ENCODE measurements at places on chromosomes 3 and 15.

GRCh38 chr3:40337136-40338108 is 27.9 kb downstream of the EIF1B start:
- DNase-seq = no peak

- no peak for DNase-seq
Observed at GRCh38 chr3:161072211-161072621, 32.9 kb downstream of the B3GALNT1 start.

GRCh38 chr15:85974348-85974705 is 105.3 kb upstream of the AGBL1 start:
- no peak for DNase-seq

DNA sequence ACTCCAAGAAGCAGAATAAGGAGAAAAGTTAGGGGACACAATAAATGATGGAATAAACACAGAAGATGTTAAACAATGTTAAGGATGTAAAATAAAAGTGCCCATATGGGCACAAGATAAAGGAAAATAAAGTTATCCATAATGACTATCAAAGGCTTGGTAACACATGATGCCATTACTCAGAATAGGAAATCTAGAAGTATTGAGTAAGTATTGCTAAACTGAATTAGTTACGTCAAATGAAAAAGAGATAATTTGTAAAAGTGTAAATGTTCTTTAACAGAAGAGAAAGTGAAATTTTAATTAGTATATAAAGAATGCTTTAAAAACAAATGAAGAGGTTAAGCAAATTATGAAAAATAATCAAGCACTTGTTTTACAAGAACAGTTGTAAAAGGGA is 6.7 kb downstream of the COPS2 start:
- DNase-seq = no peak

GRCh38 chr15:84981711-84982300 is at the start of gene PDE8A:
PDE8A (plus strand) TSS chr15:84981856; CDS start chr15:84982163, 307 bp downstream.
- peak; percentile 15 for DNase-seq

GRCh38 chr3:37806505-37807200 is 55.0 kb upstream of the CTDSPL start:
- DNase-seq = no peak
